NCI-H1436 treated with DMSO at 0.1 percent for 48 hours (cell line): ENCODE measurements at places on chromosomes 5 and 9.

- no peak for DNase-seq
These were observed 32.1 kb downstream of the LCP2 start for GRCh38 chr5:170265522-170265921.

- no peak for DNase-seq
These were observed 45.3 kb downstream of the MAP1B start for GRCh38 chr5:72152545-72152944.

DNA sequence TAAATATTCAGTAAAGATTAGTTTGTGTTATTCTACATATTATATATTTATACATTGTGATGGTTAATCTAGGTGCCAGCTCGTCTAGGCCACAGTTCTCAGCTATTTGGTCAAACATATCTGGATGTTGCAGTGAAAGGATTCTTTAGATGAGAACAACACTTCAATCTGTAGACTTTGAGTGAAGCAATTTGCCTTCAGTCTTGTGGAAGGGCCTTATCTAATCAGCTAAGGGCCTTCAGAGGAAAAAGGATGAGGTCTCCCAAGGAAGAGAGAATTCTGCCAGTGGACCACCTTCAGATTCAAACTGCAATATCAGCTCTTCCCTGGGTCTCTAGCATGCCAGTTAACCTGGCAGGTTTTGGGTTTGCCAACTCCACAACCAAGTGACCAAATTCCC lies 112.0 kb downstream of the SH3TC2 start:
- DNase-seq: no peak

GRCh38 chr9:110283751-110284150 lies 27.4 kb upstream of the TXN start:
- DNase-seq: no peak

GRCh38 chr9:127139775-127140174 lies 17.3 kb upstream of the ANGPTL2 start:
- no peak for DNase-seq
